SK-N-SH treated with all-trans-retinoic acid at 6 μM for 48 hours (cell line): ENCODE measurements at places on chromosomes 5 and 9.
A peak's percentile ranks its signal among the peaks of the same experiment; 100 is the strongest.

- ATAC-seq = no peak
These were observed 54.0 kb upstream of the SPATA31D4 start for GRCh38 chr9:81874250-81874649.

DNA sequence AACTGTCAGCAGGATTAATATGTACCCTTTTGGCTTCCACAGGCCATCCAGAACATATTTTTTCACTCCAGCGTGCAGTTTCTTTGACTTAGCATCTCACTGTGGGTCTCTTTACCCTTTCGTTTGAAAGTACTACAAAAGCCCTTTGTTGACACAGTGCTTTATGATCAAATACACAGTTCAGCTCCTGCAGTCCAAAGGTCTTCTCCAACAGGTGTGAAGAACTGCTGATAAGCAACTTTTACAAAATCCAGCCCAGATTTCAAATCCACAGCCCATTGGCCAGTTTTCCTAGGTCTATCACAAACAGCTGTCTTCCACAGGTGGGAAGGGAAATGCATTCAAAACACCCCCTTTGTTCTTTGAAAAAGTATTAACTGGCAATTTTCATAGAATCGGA, 54.8 kb downstream of the MYO10 start:
- no peak for ATAC-seq

GRCh38 chr9:18606281-18606680, 132.3 kb downstream of the ADAMTSL1 start:
- ATAC-seq = no peak

- no peak for ATAC-seq
These were observed 122.2 kb downstream of the TRPM6 start for GRCh38 chr9:74765481-74765971.

DNA sequence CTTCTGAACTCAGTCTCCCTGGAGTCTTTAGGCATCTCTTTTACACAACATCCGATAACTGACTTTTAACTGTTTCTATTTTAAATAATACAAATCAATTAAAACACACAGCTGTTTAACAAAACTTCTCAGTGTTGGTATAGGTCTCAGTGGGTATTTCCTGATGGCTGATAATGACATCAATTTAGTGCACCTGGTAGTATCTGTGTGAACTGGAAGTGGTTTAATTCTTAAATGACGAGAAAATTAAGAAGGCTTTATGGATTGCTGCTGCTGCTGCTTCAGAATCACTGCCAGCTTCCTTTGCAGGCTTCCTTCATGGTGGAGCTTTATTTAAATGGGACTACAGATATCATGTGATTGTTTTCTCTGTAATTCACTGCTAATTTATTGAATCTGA, 92.3 kb downstream of the RPS23 start:
- no peak for ATAC-seq

DNA sequence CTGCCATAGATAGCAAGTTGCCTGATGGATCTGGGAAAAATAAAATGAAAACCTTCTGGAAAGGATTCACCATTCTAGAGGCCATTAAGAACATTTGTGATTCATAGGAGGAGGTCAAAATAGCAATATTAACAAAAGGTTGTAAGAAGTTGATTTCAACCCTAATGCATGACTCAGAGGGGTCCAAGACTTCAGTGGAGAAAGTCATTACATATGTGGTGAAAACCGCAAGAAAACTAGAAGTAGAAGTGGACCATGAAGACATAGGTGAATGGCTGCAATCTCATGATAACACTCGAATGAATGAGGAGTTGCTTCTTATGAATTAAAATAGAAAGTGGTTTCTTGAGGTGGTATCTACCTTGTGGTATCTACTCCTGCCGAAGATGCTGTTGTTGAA, 86.6 kb downstream of the GABRA1 start:
- no peak for ATAC-seq

DNA sequence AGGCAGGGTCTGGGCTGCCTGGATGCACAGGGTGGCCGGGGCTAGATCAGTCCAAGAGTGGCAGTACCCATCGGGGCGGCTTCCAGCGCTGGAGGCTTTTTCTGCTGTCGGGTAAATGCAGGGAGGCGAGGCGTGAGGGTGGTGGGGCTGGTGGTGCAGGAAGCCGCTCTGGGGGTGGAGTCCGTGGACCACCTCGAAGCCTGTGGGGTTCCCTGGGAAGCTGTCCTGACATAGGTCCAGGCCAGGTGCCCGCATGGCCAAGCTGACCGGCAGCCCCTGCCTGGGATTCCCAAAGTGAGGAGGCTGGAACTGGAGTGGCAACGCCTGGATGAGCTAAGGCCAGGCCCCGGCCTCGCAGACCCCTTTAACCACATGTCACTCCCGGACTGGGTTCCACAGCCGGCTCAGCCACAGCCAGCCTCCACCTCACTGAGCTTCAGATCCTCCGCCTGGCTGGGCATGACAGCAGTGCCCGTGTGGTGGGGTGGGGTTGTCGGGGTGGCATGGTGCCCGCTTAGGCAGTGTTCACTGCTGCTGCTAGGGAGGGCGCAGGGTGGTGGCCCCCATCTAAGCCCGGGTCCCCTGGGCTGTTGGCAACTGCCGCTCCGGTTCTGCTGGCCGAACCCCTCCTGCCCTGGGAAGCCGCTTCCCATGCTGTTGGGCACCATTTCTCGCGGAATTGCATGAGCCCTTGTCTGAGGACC, 1.4 kb upstream of the QRFP start:
- ATAC-seq = peak; percentile 6

DNA sequence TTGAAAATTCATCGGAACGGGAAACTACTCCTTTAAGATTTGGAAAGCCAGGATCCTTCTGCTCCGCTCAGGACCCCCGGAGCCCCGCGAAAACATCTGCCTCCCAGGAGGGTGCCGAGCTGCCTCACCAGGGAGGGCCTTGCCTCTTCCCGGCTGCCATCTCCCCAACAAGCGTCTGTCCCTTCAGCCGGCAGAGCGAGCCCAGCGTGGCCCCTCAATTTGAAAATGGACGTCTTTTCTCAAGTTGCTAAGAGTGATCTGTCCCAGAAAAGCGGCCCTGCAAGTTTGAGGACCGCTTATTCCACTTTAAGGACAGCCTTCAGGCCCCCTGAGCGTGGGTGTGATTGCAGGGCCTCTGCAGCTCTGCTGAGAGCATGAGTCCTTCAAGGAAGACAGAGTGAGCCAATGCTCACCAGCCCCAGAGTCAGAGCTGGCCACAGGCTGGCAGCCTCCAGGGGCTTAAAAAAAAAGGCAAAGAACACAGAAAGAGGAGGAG, 101.3 kb downstream of the PHF2 start:
- ATAC-seq = no peak

DNA sequence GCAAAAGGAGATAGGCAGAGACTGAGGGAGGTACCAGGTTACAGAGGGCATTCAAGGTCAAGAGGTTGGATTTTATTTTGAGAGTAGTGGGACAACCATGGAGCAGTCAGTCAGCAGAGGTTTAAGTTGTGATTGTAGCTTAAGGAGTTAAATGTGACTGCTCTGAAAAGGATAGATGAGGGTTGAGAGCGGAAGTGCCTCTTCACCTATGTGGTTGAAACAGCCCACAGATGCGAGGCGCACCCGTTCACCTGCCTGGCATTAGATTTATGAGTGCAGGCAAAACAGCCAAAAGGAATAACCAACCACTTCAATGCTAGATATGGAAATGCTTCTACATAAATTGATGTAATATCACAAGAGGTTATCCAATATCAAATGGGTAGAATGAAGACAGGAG, 8.4 kb downstream of the ZNF474 start:
- no peak for ATAC-seq

GRCh38 chr5:172953776-172954675, 5.2 kb upstream of the RPL26L1 start:
- no peak; the same call in 2 of the 3 replicates for ATAC-seq

DNA sequence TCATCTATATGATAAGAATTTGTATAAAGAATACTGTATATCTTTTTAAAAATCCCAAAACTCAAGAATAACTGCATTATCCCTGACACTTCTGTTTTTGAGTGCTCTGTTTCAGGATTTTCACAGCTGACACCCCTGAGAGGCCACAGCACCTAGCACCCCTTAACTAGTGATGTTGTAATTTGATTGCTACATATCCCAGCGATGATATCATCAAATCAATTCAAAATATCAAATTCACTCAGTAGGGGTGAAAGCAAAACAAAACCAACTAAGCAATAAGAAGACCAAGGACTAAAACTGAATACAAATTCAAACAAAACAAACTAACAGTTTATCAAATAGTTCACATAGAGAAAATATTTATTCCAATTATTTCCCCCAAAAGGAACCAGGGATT, 184.3 kb downstream of the MCTP1 start:
- no peak for ATAC-seq

DNA sequence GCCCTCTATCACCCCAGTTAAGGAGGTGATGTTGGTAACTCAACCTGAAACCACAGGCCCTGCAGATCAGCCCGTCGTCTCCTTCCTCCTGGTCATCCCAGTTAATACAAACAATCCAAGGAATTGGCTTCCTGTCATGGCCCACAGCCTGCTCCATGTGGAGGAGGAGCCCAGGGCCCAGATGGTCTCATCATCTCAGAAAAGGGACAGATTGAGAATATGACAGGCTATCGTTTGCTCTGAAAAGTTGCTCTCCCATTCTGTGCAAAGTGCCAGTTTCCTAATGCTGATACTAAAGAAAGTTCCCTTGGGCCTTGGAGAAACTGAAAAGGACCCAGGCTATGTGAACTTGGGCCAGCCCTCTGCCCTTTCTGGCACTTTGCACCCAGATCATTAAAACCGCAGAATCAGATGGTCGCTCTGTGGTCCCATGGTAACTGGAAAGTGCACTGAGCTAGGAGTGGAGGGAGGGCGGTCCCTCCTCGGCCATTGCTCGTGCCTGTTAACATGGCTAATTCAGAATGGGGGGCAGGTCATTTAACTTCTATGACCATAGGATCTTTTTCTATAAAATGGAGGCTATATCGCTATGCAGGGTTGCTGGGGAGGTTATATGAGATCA, 675 bp upstream of the SPAAR start:
- ATAC-seq = no peak

- no peak for ATAC-seq
These were observed 161.6 kb upstream of the CD180 start for GRCh38 chr5:67358186-67358585.

GRCh38 chr5:87155106-87155505, 112.6 kb upstream of the RASA1 start:
- ATAC-seq = no peak

DNA sequence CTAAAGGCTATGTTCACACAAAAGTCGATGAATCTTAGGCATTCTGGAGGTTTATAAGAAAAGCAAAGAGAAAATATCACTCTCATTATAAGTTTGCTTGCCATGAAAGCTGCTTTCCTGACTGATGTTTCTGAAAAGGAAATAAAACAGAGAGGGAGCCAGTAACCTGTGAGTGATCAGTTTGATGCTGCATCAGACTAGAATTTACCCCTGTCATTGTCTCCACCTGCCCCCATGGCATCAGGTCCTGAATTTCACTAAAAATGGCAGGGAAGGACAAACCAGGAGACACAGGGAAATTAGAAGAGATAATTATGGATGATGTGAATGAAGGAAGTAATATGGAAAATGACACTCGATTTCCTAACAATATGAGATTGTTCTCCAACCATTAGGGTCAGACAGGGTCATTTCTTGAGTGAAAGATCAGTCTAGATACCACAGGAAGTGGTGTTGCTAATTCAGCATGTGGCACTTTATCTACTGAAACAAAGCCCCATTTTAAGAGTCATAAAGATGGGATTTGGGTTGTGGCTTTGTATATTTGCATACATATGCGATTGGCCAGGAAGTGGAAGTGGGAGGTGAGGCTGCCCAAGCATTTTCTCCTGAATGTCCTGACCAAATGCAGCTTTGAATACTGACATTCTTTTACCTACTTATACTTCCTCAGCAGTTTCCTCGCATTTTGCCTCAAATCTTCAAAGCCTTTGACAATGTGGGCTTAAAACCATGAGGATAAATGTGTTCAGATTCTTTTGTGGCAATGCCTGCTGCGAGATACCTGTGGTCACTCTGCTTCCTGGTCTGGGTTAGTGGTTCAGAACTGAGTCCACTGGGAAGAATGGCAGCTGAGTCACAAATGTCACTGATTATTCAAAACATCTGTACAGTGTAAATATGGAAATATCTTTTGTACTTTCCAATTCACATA, 29.7 kb downstream of the MEGF10 start:
- no peak; the same call in 2 of the 3 replicates for ATAC-seq

- ATAC-seq = no peak
These were observed 351.4 kb upstream of the FTMT start for GRCh38 chr5:121500310-121500709.

DNA sequence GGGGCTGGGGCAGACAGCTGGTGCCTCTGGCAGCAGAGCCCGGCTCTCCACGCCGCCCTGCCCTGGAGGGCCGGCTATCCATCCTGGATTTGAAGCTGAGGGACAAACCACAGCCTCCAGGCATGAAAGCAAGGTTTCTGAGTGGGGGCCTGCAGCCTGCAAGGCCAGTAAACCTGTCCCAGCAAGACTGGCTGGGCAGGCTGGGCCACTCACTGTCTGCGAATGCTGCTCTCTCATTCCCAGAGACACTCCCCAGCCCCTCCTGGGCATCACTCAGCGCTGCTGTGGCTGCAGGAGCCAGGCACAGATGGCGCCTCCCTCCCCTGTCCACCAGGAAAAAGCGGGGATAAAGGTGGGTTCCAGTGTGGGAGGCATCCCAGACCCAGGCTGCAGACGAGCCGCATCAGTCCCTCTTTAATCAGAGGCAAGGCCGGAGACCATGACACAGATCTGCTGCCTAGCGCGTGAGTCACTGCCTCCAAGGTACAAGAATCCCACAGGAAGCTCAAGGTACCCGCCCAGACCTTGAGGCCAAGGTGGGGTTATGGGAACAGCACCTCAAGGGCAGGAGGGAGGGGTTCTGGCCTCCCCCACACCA, 118.0 kb downstream of the VAV2 start:
- peak; percentile 85 for ATAC-seq

- ATAC-seq = no peak
These were observed 132.7 kb upstream of the SLC12A2 start for GRCh38 chr5:127950707-127951391.

GRCh38 chr5:35171078-35171477, 59.2 kb downstream of the PRLR start:
- ATAC-seq = no peak

DNA sequence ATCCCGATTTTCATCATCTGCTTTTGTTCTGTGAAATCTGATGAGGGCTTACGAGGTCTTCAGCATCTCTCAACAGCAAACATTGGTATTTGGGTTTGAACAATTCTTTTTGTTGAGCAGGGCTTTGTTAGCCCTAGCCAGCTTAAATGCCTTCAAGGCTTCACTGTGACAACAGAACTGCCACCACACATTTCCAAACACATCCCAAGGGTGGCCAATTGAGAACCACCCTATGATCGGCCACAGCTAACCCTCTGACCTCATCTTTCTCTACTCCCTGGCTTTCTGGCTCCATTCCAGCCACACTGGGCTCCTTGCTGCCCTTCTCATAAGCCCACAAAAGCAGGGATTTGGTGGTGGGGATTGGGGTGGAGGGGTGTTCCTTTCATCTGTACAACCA, 17.6 kb downstream of the MTX3 start:
- no peak for ATAC-seq

DNA sequence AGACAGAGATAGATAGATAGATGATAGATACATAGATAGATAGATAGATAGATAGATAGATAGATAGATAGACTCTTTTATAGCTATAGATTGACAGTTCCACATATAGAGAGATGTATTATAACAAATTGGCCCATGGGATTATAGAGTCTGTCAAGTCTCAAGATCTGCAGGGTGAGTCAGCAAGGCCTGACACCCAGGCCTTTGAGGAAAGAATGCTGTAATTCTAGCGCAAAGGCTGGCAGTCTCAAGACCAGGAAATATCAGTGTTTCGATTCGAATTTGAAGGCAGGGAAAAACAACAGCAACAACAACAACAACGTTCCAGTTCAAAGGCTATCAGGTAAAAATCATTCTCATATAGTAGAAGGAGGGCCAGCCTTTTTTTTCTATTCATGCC, 339.2 kb upstream of the CDH9 start:
- ATAC-seq = peak; percentile 57; the same call in 1 of the 3 replicates
